ENCODE measurements at places on chromosomes 16 and 17. TPM values are rescaled to one million over a fixed set of nuclear protein-coding genes. Genes with fewer than 3 reads are reported as not detected.

DNA sequence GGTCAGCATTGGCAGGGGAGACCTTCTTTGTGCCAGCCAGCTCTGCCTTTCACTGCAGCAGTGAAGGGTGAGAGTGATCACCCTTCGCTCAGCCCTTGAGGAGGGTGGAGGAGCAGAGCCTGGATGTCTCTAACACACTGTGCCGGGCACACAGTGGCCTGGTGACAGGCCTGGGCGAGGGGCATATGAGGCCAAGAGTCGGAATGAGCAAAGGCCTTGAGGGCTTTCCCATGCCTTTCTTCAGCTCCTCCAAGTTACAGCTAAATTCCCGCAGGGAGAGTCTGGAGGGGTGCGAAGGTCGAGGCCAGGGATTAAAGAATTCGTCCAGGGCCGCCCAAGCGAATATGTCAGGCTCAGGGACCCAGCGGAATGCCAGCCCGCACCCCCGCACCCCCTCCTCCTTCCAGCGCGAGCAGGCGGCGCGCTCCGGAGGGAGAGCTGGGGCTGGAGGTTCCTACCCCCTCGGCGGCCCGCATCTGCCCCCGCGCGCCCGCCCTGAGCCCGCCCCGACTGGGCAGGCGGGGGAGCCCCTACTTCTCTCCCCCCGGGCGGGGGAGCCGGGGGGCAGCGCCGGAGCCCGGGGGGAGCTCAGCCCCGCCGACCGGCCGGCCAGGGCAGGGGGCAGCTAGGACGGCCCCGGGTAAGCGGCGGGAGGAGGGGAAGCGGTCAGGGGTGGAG lies at the start of gene RASL10B:
RASL10B (plus strand) TSS at position 401 of the 678 bp plus-strand sequence. CDS start 3,546 bp downstream, outside the sequence.
- peaks cover 28% of the 10 kb centered on the region for H3K27me3 ChIP-seq
- H3K27ac ChIP-seq, result no peak within 1 kb of the TSS
- peak within 1 kb of the TSS; percentile 67 for H3K4me3 ChIP-seq
- DNase-seq, result no peak
- peaks cover 5% of the 10 kb centered on the region for H3K36me3 ChIP-seq
- H3K4me1 ChIP-seq, result peaks cover 9% of the 10 kb centered on the region

DNA sequence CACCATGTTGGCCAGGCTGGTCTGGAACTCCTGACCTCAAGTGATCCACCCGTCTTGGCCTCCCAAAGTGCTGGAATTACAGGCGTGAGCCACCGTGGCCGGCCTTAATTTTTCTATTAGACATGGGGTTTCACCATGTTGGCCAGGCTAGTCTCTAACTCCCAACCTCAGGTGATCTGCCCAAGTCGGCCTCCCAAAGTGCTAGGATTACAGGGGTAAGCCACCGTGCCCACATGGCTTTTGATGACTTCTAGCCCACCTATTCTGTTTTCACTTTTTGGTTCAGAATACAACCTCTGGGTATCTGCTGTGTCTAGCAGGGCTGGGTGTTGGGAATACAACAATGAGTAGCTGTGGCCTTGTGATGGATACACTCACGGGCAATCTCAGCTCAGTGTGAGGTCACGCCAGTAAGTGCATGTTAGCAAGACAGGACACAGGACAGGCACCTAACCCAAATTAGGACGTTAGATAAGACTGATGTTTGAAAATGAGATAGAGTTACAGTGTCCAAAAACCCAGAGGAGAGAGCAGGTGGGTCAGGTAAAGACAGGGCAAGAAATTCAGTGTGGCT lies 14.1 kb upstream of the YWHAE start:
- H3K27me3 ChIP-seq, result no peaks in the 10 kb centered on the region
- H3K4me1 ChIP-seq, result peaks cover 1% of the 10 kb centered on the region
- no peak overlapping the region for H3K4me3 ChIP-seq
- no peak for DNase-seq

GRCh38 chr17:28366605-28367004 lies 1.6 kb upstream of the SEBOX start:
- no peaks in the 10 kb centered on the region for H3K27me3 ChIP-seq
- no peaks in the 10 kb centered on the region for H3K36me3 ChIP-seq
- H3K27ac ChIP-seq, result no peak overlapping the region
- H3K4me3 ChIP-seq, result no peak overlapping the region
- peaks cover 3% of the 10 kb centered on the region for H3K4me1 ChIP-seq

The CYGB gene
- total RNA-seq, result not detected

GRCh38 chr17:46977750-46978488 lies 1.1 kb downstream of the RPRML start:
- H3K4me1 ChIP-seq, result peaks cover 10% of the 10 kb centered on the region
- peaks cover 43% of the 10 kb centered on the region for H3K27me3 ChIP-seq
- no peaks in the 10 kb centered on the region for H3K36me3 ChIP-seq
- no peak overlapping the region for H3K27ac ChIP-seq
- no peak for DNase-seq

GRCh38 chr16:11706180-11706742 lies 36.4 kb downstream of the TXNDC11 start:
- peaks cover 8% of the 10 kb centered on the region for H3K4me1 ChIP-seq
- H3K36me3 ChIP-seq, result peaks cover 19% of the 10 kb centered on the region
- no peak overlapping the region for H3K27ac ChIP-seq
- H3K27me3 ChIP-seq, result no peaks in the 10 kb centered on the region
- no peak overlapping the region for H3K4me3 ChIP-seq

DNA sequence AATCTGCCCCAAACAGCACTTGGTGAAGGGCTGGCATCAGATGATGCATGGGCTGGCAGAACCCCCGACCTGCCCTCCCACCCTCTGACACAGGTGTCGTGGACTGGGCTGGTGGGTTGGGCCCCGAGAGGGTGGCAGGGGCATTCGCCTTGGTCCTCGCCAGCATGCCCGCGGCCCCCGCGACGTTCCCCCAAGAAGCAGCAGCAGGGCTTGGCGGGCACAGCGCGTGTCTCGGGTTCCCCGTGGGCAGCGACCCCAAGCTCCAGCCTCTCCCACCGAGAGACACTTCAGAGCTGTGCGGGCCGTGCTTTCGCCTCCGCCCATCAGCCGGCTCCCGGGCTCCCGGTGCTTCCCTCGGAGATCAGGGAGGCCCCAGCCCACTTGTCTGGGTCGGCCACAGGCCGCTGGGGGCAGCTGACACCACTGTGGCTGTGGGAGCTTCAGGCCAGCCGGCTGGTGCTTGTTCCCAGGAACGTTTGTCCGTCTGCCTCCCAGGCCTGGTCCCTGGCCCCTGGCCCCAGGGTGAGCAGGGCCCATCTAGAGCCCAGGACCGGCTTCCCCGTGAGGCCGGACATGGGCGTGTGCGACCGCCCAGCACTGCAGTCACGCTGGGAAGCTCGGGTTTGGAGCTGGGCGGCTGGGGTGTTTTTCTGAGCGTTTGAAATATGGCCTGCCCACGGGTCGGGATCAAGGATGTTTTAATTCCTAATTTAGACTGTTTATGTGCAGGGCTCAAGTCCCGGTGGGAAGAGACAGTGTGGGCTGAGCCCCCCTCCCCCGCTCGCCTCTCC lies 16.6 kb downstream of the CACNA1H start:
- no peak overlapping the region for H3K4me3 ChIP-seq
- no peak overlapping the region for H3K27ac ChIP-seq
- H3K27me3 ChIP-seq, result no peaks in the 10 kb centered on the region
- DNase-seq, result no peak

GRCh38 chr17:50620858-50621257 lies 13.8 kb upstream of the ABCC3 start:
- H3K27ac ChIP-seq, result no peak overlapping the region
- no peak for DNase-seq
- H3K36me3 ChIP-seq, result no peaks in the 10 kb centered on the region
- H3K4me3 ChIP-seq, result no peak overlapping the region

The CSH2 gene
- total RNA-seq, result not detected

- DNase-seq, result no peak
- no peak overlapping the region for H3K27ac ChIP-seq
- H3K4me1 ChIP-seq, result no peaks in the 10 kb centered on the region
- H3K36me3 ChIP-seq, result no peaks in the 10 kb centered on the region
- H3K4me3 ChIP-seq, result no peak overlapping the region
Observed at GRCh38 chr17:29838961-29839360, 91.1 kb downstream of the SSH2 start.

DNA sequence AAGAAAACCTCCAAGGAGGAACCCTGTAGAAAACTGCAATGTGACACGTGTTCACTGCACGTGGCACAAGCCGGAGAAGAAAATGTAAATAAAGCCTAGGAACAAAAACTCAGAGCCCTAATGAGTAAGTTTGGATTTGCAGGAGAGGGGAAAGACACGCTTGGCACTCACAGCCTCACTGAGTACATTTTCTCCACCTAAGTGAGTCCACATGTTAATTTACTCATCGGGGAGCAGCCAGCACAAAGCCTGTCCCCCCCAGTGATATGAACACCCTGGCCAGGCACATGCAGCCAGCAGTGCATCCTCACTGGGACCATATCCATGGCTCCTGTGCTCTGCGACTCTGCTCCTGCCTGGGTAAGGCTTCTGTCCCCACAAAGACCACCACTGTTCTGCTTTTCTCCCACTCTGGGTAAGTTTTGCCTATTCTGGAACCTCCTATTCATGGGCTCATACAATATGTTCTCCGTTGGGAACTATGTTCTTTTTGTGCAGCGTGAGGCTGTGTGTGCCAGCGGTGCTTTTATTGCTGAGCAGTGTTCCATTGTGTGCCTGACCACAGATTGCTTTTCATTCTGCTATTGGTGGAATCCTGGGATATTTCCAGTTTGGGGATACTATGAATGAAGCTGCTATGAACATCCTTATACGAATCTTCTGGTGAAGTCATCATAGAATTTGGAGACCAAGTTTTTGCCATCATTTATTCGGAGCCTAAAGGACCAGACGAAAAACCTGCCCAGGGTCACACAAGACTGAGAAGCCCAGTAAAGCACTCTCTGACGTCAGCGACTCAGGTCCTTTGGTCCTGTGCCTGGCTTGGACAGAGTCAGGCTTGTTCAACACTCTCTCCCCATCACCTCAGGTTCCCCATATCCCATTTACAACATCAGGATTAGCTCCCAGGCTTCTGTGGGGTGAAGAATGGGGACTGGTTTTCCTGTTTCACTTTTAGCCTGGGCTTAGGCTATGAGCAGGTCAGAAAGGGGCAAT lies 53.3 kb downstream of the RNF112 start:
- peaks cover 12% of the 10 kb centered on the region for H3K4me1 ChIP-seq
- H3K27me3 ChIP-seq, result no peaks in the 10 kb centered on the region
- DNase-seq, result no peak
- H3K27ac ChIP-seq, result peak overlapping the region; percentile 90

GRCh38 chr17:82003411-82004381 lies 19.0 kb downstream of the CENPX start:
- H3K4me3 ChIP-seq, result no peak overlapping the region
- no peaks in the 10 kb centered on the region for H3K27me3 ChIP-seq
- no peak overlapping the region for H3K27ac ChIP-seq
- peaks cover 3% of the 10 kb centered on the region for H3K4me1 ChIP-seq
- H3K36me3 ChIP-seq, result no peaks in the 10 kb centered on the region

The BOLA2B gene
- total RNA-seq, result 145 TPM

DNA sequence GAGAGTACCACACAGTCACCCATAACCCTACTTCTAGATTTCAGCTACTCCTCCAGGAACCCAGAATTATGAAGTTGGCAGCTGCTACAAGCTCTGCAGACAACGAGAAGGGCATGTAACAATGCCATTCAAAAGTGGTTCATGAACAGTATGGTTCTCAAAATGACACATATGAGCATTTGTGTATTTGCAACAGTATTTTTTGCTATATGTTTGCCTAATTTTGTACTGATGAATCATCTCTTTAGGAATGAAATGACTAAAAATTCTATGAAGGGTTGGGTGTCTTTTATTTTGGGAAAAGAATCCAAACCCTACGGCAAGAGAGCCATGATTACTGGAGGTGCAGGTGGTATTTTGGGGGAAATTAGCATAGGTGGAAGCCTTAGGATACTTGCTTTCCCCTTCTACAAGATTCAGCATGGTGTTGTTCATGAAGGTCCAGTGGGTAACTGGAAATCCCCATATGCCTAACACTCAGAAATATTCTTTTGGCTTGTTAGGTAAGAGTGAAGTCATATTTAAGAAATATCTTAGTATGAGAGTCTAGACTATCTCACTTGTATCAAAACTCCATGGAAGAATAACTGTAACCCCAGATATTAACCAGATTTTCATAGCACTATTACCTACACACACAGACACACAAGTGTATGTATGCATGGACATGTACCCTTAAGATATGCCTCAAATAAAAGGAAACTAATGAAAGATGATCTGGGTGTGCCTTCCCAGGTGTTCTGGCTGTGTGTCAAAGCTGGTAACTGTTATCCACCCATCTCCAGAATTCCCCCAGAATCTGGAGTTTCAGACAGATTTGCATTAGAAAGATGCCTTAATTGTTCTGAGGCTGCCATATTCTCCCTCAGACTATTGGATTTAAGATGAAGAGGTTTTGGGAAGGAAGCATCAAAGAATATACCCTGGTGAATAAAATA lies 688.2 kb upstream of the SOX9 start:
- no peaks in the 10 kb centered on the region for H3K36me3 ChIP-seq
- no peak overlapping the region for H3K27ac ChIP-seq
- H3K4me3 ChIP-seq, result no peak overlapping the region
- no peaks in the 10 kb centered on the region for H3K4me1 ChIP-seq
- H3K27me3 ChIP-seq, result no peaks in the 10 kb centered on the region

DNA sequence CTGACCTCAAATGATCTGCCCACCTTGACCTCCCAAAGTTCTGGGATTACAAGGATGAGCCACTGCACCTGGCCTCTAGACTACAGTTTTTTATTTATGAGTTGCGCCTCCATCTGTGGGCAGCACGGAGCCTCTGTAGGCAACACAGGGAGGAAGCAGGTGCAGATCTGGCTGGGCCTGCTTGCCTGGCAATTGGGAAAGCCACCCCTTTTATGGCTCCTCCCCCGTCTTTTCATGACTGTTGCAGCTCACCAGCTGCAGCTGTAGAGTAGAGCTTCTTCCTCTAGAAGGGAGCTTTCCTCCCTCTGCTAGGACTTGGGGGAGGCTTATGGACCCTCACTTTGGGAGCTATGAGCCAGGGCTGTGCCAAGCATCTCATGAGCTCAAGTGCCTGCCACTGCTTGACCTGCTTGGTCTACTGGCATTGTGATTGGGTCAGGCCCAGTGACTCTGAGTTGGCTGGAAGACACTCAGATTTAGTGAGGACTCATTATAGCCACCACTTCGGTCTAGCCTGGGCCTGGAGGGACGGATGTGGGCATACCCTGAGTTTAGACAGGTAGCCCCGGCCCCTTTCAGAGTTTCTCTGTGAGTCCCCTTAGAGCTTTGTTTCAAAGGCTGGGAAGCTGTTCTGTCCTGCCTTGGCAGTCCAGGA lies 6.9 kb upstream of the SLC7A6 start:
- no peaks in the 10 kb centered on the region for H3K36me3 ChIP-seq
- no peak overlapping the region for H3K27ac ChIP-seq
- peaks cover 12% of the 10 kb centered on the region for H3K4me1 ChIP-seq

- H3K36me3 ChIP-seq, result no peaks in the 10 kb centered on the region
- no peak for DNase-seq
- no peaks in the 10 kb centered on the region for H3K27me3 ChIP-seq
- no peak overlapping the region for H3K4me3 ChIP-seq
- no peaks in the 10 kb centered on the region for H3K4me1 ChIP-seq
- H3K27ac ChIP-seq, result no peak overlapping the region
Observed at GRCh38 chr16:24367186-24367710, 111.1 kb downstream of the CACNG3 start.

The CD79B gene
- total RNA-seq, result 19.6 TPM

DNA sequence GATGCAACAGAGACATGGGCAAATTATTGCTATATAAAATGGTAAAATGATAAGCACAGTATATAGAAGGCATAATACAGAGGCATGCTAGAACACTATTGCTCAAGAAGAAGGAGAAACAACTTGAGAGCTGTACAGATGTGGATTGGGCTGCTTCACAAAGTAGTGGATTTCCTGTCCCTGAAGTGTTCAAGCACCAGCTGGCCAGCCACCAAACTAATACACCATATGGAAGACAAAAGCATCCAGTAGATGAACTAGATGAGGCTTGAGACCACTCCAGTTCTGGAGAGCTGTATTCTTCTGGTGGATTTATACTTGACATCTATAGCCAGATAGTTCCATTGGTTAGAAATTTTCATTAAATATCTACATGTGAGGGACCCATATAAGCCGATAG lies 134.1 kb upstream of the GNAO1 start:
- H3K4me3 ChIP-seq, result no peak overlapping the region
- H3K27ac ChIP-seq, result no peak overlapping the region
- no peaks in the 10 kb centered on the region for H3K36me3 ChIP-seq
- DNase-seq, result no peak
- no peaks in the 10 kb centered on the region for H3K4me1 ChIP-seq
- H3K27me3 ChIP-seq, result peaks cover 28% of the 10 kb centered on the region
